Dorsolateral prefrontal cortex (tissue), 122 donors: ENCODE measurements at places on chromosomes 2 and 18. TPM values are rescaled to one million over a fixed set of nuclear protein-coding genes. Genes with fewer than 3 reads are reported as not detected.
A peak's percentile ranks its signal among the peaks of the same experiment; 100 is the strongest.

GRCh38 chr2:215752436-215752835, 260.9 kb downstream of the MREG start:
- DNase-seq = no peak

The ANKRD29 gene
- total RNA-seq = 16.7 TPM

- no peak for DNase-seq
Observed at GRCh38 chr2:224278531-224278930, 123.4 kb downstream of the FAM124B start.

DNA sequence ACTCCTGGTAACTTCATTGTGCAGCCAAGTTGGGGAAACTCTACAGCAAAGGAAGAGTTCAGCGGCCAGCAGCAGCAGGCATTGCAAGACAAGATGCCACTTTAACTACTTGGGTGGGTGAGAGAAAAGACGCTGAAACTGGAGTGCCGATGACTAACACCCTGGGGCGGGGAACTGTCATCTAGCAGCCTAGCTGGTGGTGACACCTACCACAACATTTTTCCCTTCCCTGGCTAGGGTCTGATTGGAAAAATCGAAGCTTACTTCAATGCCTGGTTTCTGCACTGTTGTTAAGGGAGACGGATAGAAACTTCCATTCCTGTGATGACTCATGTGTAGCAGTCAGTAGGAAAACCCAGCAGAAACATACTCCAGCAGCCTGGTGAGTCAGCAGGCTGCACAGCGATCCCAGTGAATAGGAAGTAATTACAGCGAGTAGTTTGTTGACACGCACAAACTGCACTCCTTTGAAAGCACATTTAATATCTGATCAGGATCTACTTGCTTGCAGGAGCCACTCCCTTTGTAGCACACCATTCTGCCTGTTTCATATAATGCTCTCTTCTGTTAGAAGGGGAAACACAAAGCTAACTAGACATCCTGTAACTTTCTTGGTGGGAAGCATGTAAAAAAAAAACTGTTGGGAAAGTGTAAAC, 62.1 kb upstream of the MAPRE2 start:
- DNase-seq = peak; percentile 65

DNA sequence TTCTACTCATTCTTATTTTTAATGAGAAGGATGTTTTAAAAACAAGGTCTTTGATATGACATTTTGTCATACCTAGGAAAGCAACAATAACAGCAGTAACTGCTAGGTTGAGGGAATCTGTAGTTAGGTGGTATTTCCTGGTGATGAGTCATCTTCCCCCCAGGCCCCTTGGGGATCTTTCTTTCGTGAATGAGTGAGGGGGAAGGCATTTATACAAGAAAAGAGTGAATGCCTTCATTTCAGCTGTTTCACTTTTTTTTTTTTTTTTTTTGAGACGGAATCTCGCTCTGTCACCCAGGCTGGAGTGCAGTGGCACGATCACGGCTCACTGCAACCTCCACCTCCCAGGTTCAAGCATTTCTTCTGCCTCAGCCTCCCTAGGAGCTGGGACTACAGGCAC, 108.6 kb downstream of the MAP4K4 start:
- no peak for DNase-seq

The MARCHF4 gene
- total RNA-seq = 10.2 TPM

The PTMA gene
- total RNA-seq = 390 TPM

- no peak for DNase-seq
Observed at GRCh38 chr2:104836265-104836664, 17.6 kb upstream of the POU3F3 start.

GRCh38 chr2:96164459-96165184, 19.4 kb upstream of the DUSP2 start:
- peak; percentile 72 for DNase-seq

- no peak for DNase-seq
Observed at GRCh38 chr2:38600242-38600891, 2.4 kb downstream of the HNRNPLL start.

DNA sequence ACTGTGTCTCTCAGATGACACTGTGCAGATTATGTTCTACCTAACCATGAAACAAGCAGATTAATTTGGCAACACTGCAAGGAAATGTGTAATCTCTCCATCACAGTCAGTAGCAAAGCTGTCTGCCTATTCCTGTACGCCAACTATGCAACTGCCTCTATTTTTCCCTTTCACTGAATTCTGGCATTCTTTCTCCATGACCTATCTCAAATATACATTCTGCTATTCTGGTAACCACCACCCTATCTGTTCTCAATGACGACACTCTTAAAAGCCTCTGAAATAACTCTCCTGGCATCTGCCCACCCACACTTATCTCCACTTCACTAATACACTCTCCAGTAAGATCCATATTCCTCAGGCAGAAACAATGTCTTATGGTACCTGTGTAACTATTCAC, 78.7 kb downstream of the ABCA12 start:
- no peak for DNase-seq

The OXER1 gene
- total RNA-seq = 0.60 TPM

- no peak for DNase-seq
Observed at GRCh38 chr2:197086500-197086899, 160.0 kb upstream of the PGAP1 start.

DNA sequence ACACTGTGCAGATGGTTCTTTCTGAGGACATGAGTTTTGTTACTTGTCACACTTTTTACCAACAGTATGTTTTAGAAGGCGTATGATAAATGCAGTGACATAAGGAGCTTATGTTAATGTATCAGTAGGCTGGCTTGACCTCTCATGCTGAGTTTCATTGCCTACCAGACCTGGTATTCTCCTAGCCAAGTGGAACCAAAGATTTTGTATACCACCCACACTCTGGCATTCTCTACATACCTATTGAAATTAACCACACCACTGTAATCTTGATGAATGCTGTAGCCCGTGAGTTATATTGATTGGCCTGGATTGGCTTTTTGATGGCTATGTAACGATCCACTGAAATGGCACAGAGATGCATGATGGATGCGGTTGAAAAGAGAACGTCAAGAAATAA, 11.4 kb downstream of the HTR2B start:
- no peak for DNase-seq

GRCh38 chr2:27766287-27766661, 5.2 kb upstream of the MRPL33 start:
- no peak for DNase-seq

The ANKRD30BL gene
- total RNA-seq = 18.1 TPM

- no peak for DNase-seq
Observed at GRCh38 chr18:52907543-52908308, 567.7 kb downstream of the DCC start.

- DNase-seq = no peak
Observed at GRCh38 chr2:132676999-132677398, 7.0 kb upstream of the LYPD1 start.

GRCh38 chr2:128754246-128754724, 435.6 kb upstream of the HS6ST1 start:
- DNase-seq = peak; percentile 75

The GALNT13 gene
- 16.6 TPM for total RNA-seq

The CACNB4 gene
- total RNA-seq = 104 TPM

The CYTIP gene
- total RNA-seq = 2.2 TPM

The SIX3 gene
- total RNA-seq = 0.46 TPM

The NT5DC4 gene
- total RNA-seq = not detected

GRCh38 chr2:134216152-134216829, 37.6 kb upstream of the MGAT5 start:
- DNase-seq = no peak

The POTEJ gene
- total RNA-seq = not detected

The ZNF638 gene
- total RNA-seq = 221 TPM

- no peak for DNase-seq
Observed at GRCh38 chr18:12637901-12638643, 19.8 kb downstream of the SPIRE1 start.

The GRP gene
- not detected for total RNA-seq

DNA sequence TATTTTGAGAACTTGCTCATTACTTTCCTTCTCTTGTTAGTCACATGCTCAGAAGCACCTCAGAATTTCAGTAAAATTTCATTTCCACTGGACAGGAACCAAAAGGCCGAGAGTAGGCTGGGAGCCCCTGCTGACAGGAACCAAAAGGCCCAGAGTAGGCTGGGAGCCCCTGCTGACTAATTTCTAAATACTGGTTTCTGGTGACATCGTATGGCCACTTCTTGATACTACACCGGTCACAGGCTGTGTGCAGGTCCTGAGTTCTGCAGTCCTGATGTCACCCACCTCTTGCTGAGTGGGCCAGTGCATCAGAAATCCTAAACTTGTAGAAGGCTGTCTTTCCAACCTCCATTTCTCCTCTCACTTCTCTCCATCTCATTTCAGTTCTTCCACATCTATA, 17.7 kb upstream of the EN1 start:
- no peak for DNase-seq

GRCh38 chr2:85178980-85179411, 45.8 kb downstream of the TCF7L1 start:
- no peak for DNase-seq

The MERTK gene
- 40.6 TPM for total RNA-seq

The MOB1A gene
- 44.0 TPM for total RNA-seq

The WDFY1 gene
- 39.4 TPM for total RNA-seq

DNA sequence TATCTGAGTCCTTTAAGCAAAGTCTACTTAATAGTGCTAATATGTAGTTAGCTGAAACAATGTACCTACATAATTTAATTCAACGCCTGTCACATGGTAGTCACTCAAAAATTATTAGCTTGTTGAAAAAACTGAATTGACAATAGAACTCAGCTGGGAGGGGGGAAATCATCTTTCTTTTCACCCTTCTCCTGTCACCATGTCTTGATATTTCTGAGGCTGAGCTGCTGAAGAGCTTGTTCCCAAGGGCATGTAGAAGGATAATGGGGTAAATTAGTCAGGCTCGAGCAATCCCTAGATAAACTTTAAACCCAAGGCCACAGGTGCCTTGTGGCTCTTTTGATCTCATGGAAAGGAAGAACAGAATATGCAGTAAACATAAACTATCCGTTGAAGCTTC, 339.6 kb upstream of the LRATD1 start:
- DNase-seq = no peak

GRCh38 chr2:179995741-179996515, 11.2 kb downstream of the CWC22 start:
- no peak for DNase-seq

GRCh38 chr2:223051693-223052289, at the start of gene KCNE4:
TSS of gene KCNE4 (plus strand) at chr2:223052190. CDS start at chr2:223052831, 641 bp downstream.
- no peak for DNase-seq

The DNAH6 gene
- total RNA-seq = 12.8 TPM

The SH3RF3 gene
- total RNA-seq = 15.8 TPM

The ALPG gene
- total RNA-seq = not detected

The DYSF gene
- total RNA-seq = 94.8 TPM

DNA sequence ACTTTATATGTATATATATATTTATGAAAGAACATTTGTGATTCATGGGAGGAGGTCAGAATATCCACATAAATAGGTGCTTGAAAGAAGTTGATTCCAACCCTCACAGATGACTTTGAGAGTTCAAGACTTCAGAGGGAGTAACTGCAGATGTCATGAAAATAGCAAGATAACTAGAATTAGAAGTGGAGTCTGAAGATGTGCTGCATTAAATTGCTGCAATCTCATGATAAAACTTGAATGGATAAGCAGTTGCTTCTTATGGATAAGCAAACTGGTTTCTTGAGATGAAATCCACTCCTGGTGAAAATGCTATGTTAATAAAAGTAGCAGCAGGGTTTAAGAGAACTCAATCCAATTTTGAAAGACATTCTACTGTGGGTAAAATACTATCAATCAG, 40.2 kb downstream of the G6PC2 start:
- no peak for DNase-seq

GRCh38 chr2:229141424-229142025, 129.6 kb downstream of the PID1 start:
- DNase-seq = no peak

DNA sequence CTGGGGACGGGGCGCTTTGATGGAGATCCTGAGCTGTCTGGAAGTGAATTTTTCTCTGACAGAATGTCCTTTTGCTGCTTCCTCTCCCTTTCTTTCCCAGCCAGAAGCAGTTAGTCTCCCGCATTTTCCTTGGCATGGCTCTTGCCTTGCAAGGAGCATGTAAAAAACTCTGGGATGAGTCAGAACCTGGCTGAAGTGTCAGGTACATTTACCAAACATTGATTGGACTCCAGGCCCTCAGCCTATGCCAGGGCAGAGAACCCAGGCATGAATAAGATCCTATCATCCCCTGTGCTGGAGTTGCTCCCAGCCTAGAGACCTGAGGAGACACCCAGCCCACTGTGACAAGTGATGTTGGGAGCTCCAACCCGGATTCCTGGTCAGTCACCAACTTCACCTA, 21.6 kb downstream of the STON1 start:
- DNase-seq = no peak

GRCh38 chr18:49572611-49573345, 10.9 kb downstream of the LIPG start:
- no peak for DNase-seq

GRCh38 chr18:61694236-61694635, 198.6 kb downstream of the RNF152 start:
- DNase-seq = no peak

The CRYBA2 gene
- 2.1 TPM for total RNA-seq

DNA sequence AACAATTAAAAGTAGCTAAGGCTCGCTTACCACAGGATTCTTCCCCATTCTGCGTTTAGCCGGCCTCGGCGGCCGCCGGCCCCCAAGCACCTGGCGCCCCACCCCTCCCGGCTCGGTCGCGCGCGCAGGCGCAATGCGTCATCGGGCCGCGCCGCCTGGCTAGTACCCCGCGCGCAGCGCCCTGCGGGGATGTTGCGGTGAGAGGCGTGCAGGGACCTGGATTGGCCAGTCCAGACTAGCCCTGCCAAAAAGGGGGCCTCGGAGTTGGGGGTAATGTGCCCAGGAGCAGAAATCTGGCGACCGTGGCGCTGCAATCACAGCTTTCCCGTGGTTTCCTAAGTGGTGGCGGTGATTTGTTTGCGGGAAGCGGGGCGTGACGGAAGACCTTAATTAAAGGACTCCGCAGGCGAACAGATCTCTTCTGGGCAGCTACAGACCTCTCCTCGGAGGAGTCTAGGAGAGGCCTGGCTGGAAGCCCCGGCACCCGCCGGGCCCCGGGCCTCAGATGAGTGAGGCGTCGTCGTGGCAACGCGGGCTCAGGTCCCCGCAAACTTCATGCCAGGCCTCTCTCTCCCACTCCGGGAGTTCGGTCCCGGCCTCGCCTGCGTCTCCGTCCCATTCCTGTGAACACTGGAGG, 606 bp downstream of the TMEM237 start:
- DNase-seq = peak; percentile 80

The SPEG gene
- 58.5 TPM for total RNA-seq

The ALPP gene
- not detected for total RNA-seq

GRCh38 chr2:152549423-152549822, 167.8 kb downstream of the PRPF40A start:
- no peak for DNase-seq
